Suppressor macrophage treated with lipopolysaccharide for 4 hours (primary cell): ENCODE measurements at places on chromosomes 7 and 10.
A peak's percentile ranks its signal among the peaks of the same experiment; 100 is the strongest.

DNA sequence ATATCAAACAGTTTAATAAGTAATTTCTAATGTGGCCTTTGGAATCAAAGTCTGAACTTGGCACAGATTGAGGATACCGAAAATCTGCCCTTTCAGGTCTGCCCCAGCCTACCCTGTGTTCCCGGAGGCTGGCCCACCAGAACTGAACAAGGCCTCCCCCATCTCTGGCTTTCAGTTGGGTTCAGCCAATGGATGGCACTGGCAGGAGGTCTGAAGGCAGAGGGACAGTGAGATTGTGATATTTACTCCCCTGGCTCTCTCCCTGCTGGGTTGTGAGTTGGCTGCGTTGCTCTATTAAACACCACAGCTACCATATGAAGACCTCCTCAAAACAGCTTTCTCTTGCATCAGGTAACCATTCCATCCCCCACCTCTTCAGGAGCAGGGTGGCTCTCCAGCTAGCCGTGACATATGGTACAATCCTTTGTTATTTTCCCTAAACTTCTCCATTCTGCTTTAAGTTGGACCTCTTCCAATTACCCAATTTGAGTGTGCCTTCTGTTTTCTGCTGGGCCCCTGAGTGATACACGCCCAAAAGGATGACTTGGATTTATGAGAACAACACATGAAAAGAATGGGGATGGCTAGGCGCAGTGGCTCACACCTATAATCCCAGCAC is 28.1 kb downstream of the DNMBP start:
- DNase-seq, result peak; percentile 54

GRCh38 chr7:137609500-137609899 is 237.3 kb downstream of the DGKI start:
- DNase-seq, result no peak

DNA sequence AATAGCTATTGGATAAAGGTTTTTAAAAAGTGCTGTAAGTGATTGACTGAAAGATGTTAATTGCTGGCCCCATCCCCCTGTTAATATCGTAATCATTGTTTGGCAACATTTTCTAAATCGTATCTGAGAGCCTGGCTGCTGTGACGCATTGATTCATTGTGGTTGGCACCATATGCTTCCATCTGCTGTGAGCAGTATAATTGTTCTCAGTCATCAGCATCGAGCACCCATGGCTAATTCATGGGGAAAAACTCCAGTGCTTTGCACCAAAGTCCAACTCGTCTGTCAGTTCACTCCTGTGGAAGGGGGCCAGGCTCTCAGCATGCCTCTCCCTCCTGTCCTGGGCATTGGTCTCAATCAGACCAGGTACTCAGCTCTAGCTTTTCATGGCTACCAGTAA is 205.2 kb downstream of the STK31 start:
- DNase-seq, result no peak

GRCh38 chr7:105617280-105618015 is 36.2 kb upstream of the EFCAB10 start:
- DNase-seq, result no peak

DNA sequence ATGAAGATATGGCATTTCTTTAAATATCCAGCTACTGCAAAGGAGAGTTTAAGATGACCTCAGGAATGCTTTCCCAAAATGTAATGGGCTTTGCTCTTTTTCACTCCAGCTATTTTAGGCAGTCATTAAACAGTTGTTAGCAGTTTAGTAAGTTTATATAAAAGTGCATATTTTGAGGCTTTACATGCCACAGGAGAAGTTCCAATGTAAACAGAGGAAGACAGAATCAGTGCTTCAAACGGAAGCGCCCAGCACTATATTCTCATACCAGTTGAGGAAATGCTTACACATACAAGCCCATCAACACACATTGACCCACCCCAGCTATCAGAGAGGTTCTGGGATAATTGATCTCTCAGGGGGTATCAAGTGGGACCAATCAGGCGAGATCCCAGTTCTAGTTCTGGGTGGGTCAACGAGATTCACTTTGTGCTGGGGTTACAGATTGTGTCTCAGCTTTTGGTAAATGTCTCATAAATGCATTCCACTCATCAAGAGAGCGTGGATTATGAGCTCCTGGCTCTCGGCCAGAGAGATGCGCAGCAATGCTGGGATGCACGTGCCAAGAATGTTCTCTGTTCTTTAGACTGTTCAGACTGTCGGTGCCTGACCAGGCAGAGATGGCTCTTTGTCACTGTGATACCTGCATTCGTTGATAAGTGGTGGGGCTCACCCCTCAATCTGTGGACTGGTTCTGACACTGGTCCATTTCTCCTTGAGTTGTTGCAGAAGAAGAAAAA is 55.0 kb downstream of the CACNB2 start:
- no peak for DNase-seq

DNA sequence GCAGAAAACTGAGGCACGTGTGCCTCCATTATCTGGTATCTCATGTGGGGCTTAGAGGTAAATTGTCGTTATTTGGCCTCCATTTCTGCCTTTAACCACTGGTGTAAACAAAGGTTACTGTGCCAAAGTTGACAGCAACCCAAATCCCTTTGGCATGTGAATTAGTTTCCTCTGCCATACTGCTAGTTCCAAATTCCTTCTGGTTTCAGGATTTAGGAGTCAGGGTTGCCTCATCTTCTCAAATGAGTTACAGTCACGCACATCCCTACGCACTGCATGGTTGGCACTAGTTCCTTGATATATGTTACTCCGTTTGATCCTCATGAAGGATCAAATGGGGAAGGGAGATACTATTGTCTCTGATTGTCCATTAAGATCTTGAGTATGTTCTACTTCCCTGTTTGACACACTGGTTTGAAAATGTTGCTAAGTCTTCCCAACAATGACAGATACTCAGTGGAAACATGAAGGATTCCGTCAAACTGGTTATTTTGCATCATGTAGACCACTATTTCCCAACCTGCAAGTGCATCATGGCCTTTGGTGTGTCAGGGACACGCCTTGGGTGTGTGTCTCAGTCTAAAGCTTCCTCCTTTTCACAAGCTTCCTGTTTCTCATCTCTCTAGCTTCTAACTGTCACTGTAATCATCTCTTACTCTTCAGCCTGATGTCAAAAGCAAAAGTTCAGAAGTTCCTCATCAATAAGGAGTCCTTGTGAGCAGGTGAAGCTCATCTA is at the start of gene LIPN:
TSS of gene LIPN (plus strand) at position 655 of the 736 bp plus-strand sequence. CDS start 1,386 bp downstream, outside the sequence.
- DNase-seq, result peak; percentile 95

DNA sequence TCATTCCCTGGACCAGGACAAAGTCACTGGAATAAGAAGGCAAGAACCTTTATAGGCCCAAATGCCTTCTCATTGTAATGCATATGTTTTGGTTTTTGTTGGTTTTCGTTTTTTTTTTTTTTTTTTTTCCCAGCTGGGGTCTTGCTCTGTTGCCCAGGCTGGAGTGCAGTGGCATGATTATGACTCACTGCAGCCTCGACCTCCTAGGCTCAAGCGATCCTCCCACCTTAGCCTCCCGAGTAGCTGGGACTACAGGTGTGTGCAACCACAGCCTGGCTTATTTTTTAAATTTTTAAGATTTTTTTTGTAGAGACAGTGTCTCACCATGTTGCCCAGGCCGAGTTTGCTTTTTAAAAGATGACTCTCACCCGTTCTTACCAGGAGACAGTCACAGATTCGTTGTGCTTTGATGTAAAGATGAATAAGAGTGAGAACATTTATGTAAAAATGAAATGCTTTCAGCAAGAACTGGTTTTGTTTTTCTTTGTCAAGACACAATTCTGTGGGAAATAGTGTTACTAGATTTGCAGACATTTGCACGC is 7.6 kb downstream of the IQCE start:
- DNase-seq, result no peak

DNA sequence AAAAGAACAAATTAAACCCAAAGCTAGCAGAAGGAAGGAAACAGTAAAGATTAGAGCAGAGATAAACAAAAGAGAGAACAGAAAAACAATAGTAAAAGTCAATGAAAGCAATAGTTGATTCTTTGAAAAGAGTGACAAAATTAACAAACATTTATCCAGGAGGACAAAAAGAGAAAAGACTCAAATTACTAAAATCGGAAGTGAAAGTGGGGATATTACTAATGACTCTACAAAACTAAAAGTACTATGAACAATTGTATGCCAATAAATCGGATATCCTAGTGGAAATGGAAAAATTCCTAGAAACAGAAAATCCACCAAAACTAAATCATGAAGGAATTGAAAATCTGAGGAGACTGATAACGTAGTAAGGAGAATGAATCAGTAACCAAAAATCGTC is 96.3 kb downstream of the SNX13 start:
- peak; percentile 20 for DNase-seq

DNA sequence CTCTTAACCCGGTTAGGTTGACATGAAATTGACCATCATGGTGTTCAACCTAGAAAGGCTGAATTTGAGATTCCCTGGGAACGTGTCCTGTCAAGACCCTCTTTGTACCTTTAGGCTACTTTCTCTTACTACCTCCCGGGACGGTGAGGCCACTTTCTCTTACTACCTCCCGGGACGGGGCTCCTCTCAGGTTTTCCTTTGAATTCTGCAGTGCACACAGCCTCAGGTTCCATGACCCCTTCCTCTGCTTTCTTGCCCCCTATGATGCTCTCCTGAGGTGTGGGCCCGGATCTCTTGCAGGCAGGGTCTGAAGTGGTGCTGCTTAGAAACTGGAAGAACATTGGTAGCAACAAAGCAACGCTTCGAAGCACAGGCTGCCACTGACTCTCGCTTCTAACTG is 155.3 kb downstream of the CAMK1D start:
- DNase-seq, result no peak

DNA sequence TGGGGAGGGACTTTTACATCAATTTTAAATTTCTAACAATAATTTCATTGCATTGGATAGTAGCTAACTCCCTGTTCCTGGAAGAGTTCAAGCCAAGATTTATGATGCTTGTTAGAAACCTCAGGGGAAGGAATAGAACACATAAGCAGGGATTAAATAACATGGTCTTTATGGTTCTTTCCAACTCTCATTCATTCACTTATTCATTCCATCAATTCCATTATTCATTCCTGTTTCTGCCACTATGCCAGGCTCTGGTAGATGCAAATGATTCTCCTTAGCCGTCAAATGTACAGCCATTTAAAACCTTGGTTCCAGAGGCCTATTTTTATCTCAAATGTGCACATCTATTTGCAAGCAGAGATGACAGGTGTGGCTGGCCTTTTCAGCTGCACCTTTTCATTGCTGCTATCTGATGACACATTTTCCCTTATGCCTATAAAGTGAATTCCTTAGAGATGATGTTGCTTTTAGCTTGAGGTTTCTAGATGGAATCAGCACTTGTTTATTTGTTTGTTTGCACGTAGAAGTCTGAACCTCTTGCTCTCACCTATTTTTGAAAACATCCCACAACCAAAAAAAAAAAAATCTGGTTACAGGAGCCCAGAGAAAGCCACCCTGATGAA is 205.7 kb upstream of the IGFBP3 start:
- no peak for DNase-seq

DNA sequence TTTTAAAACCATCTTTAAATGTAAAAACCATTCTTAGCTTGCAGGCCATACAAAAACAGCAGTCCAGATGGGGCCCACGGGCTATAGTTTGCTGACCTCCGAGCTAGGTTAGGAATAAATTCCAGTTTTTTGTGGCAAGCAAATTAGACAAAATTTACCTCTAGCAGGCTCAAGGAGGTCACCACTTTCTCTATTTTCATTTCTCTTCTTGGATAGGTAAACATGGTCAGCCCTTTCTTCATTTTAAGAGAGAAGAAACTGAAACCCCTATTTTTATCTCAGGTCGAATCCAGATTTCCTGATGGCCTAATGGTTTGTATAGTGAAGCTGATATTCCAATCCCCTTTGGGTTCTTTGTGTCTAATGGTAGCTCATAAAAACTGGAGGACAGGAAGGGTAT is 10.7 kb downstream of the IKZF5 start:
- DNase-seq, result no peak
